NCI-H524 (cell line): ENCODE measurements at places on chromosomes 6 and 20.

DNA sequence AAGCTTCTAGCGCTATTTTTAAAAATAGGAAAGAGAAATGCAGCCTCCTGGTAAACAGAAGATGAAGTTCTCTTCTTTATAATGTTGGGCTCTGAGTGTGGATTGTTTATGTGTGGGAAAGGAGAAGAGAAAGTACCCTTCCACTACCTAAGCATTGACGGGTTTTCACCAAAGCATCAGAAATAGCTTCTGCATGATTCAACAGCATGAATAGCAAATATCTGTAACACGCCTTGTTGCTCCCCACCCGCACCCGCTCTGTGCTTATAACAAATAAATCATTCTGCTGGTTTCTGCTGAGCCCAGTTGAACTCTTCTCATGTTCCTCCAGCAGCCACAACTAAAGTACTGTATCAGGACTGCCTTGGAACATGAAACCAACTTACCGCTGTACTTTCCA lies 20.7 kb downstream of the TXLNB start:
- DNase-seq: no peak

GRCh38 chr6:158194487-158195280 lies 26.5 kb downstream of the GTF2H5 start:
- DNase-seq: no peak

- no peak for DNase-seq
Measured at GRCh38 chr6:41023114-41023513, 15.9 kb downstream of the UNC5CL start.

- DNase-seq: no peak
Measured at GRCh38 chr6:125808060-125808459, 17.3 kb downstream of the NCOA7 start.

DNA sequence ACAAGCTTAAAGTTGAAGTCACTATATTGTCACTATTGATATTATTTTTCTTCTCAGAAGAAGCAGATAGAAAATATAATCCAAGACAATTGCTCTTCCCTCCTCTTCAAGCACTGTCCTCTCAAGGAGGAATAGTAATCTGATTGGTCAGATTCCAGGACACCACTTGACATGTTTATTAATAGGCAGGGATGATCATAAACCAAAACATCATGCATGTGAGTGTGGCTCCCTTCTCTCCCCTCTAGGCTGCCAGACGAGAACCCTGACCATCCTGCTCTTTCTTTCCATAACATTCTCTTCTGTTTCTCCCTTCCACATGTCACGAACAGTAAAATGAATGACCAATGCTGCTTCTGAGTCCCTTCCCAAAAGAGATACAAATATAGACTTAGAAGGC lies 7.5 kb downstream of the ATG5 start:
- DNase-seq: no peak

- DNase-seq: no peak
Measured at GRCh38 chr20:17615645-17616479, 46.0 kb downstream of the DSTN start.

- no peak for DNase-seq
Measured at GRCh38 chr6:44411141-44411540, 23.6 kb downstream of the CDC5L start.

GRCh38 chr6:15874326-15874725 lies 211.5 kb upstream of the DTNBP1 start:
- no peak for DNase-seq

DNA sequence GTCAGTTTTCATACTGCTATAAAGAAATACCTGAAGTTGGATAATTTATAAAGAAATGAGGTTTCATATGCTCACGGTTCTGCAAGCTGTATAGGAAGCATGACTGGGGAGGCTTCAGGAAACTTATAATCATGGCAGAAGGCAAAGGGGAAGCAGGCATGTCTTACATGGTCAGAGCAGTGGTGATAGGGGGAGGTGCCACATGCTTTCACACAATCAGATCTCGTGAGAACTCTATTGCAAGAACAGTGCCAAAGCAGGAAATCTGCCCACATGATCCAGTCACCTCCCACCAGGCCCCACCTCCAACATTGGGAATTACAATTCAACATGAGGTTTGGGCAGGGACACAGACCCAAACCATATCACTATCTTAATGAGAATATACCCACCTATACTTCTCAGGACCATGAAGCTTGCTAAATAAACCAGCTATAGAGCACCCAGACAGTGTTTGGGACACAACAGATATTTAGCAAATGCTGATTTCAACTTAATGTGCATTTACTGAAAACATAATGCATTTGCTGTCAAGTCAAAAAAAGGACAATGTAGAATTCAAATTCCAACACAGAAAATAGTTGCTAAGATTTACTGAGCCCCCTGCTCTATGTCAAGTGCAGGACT lies 63.8 kb downstream of the TNFRSF21 start:
- no peak for DNase-seq

DNA sequence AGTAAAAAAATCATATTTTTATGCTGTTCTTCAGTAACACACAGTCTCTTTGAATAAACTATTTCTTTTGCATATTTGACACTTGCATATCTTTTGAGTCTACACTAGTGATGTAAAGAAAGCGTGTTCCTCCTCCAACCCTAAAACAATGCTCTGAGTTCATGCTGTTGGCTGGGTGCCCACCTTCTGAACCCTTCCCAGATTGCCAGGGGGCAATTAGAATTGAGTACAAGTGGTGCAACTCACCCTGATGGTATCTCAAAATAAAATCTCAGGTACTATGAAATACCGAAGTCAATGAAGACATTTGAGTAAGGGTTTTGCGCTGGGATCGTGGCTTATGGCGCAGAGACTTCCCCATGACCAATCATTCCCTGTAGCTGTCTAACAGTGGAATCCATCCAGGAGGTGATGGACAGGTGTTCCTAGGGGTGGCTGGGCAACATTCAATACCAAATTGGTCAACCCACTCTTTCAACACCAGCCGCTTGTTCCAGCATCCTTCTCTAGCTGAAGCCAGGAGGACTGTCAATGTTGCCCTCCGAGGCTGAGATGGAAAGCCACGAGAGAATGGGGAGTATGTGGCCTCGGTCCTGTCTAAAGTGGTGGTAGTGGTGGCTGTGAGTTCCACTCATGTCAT lies 94.4 kb upstream of the ZNFX1 start:
- no peak for DNase-seq

DNA sequence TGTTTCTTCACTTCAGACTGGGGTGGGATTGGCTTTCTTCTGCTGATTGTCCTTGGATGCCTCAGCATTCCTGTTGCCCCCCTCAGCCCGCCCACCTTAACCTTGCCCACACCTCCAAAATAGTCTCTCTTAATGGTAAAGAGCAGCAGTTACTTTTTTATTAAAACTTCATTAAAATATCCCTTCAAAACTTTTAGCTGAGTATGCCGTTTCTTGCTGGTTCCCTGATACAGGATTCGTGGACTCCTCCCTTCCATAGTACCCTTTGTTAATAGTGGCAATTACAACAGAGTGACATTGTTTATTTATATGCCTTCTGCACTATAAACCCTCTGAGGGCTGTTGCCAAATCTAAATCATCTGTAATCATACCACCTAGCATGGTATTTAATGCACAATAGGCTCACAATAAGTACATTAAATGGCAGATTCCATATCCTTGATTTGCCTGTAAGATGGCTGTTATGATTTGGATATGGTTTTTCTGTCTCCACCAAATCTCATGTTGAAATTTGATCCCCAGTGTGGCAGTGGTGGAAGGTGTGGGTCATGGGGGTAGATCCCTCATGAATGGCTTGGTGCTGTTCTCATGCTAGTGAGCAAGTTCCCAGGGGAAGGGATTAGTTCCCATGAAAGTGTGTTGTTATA lies 3.5 kb upstream of the MOCS1 start:
- no peak for DNase-seq

DNA sequence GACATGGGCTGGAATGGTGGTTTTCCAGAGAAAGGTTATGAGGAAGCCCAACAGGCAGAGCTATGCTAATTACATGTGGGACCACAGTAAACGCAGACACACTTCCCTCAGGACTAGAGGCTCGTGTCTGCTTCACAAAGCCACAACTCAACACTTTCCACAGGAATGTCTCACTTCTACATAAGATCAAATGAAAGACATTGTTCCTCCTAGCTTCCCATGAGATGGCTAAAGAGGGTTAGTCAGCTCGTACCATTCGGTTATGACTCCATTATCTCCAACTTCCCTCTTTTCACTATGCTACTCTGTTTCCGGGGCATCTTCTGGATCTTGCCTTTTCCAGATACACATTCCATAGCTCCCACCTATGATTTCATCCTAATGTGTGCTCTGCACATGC lies 29.1 kb upstream of the ZC3H12D start:
- no peak for DNase-seq

- DNase-seq: no peak
Measured at GRCh38 chr6:169207482-169207881, 46.2 kb downstream of the THBS2 start.

DNA sequence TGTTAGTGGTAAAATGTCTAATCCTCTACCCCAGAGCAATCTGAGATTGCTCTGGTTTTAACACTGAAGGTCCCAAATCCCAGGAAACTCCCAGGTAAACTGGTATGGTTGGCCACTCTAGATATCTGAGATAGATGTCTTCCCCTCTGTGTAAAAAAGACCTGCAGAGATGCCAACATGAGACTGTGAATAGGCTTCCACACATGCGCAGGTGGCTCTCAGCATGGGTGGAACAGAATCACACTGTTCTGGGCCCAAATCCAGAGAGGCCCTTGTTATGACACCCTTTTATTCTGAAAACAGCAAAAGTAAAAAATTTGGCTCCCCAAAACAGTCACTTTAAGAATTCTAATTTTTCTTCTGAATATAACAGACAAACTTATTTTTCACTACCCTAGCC lies 88.7 kb upstream of the BMP5 start:
- no peak for DNase-seq

DNA sequence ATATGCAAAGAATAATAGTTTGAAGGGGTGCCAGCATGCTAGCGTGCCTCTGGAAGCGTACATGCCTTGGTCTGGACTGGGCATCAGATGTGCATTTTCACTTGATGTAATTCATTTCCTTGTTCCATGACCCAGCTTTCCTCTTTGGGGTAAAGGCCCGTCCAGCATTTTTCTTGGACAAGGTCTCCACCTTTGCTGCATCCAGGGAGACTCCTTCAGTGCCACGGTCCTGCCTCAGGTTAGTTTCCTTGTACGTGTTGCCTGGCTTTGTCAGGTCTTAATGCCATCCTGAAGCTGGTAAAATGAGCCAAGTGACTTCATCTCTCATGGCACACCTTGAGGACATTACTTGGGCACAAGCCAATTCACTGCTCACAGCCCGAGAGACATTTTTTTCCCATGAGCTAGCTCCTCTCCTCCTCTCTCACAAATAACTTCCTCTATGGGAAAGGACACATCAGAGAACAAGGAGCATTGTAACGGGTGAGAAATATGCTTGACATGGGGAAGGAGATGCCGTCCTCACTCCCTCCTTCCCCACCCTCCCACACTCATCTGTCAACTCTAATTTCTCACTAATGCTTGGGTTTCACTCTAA lies 23.9 kb downstream of the EDN1 start:
- DNase-seq: no peak

- no peak for DNase-seq
Measured at GRCh38 chr6:143598466-143599080, 79.2 kb upstream of the PHACTR2 start.

DNA sequence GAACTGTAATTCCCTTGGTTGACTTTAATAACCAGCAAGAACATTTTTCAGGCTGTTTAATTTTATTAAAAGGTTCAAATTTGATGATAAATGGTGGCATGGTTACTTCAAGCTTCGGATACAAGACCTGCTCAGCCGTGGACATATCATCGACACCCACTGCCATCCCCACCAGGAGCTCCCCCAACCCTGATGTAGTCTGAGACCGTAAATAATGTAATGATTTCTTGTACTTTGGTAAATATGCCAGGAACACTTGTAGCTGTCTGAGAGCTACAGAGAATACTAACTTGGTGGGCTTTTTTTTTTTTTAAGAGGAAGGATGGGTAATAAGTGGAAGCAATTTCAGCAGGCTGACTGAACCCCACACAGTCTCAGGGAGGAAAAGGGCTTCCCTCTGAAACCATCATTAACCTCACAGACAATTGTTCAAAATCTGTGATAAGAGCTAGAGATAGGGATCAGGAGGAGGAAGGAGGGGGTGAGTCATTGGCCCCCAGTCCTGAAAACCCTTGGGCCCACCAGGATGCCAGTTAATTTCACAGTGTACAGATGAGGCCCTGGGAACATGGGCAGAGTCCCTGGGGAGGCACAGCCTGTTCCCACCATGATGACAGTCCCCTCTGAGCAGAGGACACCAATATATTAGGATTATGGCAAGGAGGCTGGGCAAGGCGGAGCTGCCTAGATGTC lies 56.0 kb downstream of the APCDD1L start:
- no peak for DNase-seq

GRCh38 chr20:23507346-23507745 lies 16.4 kb downstream of the CST8 start:
- peak; percentile 19 for DNase-seq

GRCh38 chr6:135990439-135990838 lies 138.9 kb downstream of the PDE7B start:
- DNase-seq: no peak

GRCh38 chr6:41690541-41691330 lies 44.7 kb downstream of the TFEB start:
- no peak for DNase-seq

GRCh38 chr6:83096791-83097190 lies 29.3 kb downstream of the DOP1A start:
- no peak for DNase-seq

DNA sequence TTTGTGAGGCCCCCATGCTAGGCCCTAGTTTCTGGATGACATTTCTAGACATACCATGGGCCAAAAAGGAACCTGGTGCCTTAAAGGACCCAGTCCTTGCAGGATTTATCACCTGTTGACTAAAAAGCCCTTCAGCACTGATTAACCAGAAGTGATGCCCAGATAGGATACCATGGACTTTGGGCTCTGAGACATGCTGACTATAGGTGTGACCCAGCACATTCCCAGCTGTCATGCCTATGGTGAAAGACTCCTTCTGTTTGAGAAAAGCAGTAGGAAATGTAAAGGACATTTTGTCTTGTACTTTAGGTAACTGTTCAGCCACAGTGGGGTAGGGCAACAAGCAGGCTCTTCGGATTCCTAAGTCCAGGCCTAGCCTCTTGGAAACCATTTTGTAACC lies 724.2 kb downstream of the CD109 start:
- no peak for DNase-seq

- no peak for DNase-seq
Measured at GRCh38 chr6:110590821-110591351, 114.5 kb upstream of the SLC22A16 start.

GRCh38 chr6:105588123-105588710 lies 185.3 kb upstream of the PREP start:
- DNase-seq: no peak

- DNase-seq: no peak
Measured at GRCh38 chr20:54345301-54345724, 130.1 kb upstream of the DOK5 start.

DNA sequence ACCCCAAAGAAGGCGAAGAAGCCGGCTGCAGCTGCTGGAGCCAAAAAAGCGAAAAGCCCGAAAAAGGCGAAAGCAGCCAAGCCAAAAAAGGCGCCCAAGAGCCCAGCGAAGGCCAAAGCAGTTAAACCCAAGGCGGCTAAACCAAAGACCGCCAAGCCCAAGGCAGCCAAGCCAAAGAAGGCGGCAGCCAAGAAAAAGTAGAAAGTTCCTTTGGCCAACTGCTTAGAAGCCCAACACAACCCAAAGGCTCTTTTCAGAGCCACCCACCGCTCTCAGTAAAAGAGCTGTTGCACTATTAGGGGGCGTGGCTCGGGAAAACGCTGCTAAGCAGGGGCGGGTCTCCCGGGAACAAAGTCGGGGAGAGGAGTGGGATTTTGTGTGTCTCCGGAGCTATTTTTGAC lies 69.6 kb downstream of the HFE start:
- no peak for DNase-seq
